Substantia nigra (tissue), 51 donors: ENCODE measurements at places on chromosomes 2 and 18.

DNA sequence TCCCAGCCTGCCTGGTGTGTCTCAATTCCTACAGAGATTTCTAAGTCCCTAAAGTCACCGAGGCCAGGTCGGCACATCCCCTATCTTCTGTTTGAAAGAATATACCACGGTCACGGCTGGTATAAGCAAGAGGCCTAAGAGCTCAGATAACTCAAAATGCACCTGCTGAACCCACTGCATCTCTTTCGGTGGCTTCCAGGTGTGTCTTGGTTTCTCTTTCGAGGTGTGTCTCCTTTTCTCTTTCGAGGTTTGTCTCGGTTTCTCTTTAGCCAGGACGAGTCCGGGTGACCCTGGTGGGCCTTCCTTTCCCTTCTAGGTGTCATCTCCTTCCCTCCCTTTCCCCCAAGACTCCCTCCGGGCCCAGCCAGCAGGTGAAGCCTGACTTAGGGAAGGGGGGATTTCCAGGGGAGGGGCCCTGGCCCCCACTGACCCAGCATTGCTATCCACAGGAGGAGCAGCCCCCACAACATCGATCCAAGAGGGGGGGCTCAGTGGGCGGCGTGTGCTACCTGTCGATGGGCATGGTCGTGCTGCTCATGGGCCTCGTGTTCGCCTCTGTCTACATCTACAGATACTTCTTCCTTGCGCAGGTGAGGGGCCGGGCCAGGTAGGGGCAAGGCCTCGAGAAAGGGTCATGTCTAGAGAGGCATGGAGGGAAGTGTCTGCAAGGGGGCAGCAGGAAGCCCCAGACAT lies 8.4 kb downstream of the ITM2C start:
- DNase-seq, result no peak

DNA sequence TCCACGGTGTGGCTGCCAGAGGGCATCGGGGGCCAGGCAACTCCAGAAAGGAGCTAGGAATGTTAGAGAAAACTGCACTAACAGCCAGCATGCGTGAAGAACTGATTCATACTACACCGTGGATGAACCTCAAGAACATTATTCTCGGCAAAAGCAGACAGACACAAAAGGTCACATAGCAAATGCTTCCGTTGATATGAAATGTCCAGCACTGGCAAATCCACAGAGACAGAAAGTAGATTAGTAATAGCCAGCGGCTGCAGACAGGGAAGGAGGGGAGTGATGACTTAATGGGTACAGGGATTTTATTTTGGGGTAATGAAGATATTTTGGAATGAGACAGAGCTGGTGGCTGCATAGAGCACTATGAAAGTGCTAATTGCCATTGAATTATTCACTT lies 37.4 kb downstream of the SCTR start:
- no peak for DNase-seq

- DNase-seq, result no peak
These were observed 54.4 kb upstream of the GRB14 start for GRCh38 chr2:164675687-164676086.

DNA sequence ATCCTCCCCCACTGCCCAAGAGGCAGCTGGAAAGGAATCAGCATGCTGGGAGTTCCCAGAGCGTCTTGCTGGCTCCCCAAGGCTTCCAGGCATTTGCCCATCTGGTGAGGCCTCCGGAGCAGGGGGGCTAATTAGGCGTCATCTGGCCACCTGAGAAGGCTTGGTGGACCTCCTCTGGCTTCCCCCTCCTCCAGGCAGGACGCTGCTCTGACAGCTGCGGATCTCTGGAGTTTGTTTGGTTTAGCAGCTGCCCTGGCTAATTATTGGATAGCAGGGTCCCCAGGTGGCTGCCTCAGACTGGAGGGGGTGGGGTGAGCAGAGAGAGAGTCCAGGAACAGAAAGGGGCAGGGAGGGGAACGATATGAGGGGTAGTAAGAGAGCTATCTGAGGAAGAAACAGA lies 425.2 kb upstream of the MEX3C start:
- DNase-seq, result no peak

DNA sequence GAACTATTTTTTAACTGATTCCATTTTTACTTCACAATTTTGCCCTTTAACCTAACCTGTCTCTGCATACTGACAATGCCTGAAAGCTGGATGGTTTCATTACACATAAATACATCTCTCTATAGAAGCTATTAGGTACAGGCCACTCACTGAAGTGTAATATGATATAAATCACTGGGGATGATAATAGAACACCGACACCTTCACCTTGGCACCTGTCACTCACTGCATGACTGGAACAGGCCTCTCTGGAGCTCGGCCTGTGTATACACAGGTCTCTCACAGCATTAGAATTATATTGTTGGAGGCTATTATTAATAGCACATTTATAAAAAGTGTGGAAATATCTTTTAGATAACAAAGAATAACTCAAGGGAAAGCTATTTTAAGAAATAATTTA lies 138.2 kb downstream of the TMEM131 start:
- no peak for DNase-seq

DNA sequence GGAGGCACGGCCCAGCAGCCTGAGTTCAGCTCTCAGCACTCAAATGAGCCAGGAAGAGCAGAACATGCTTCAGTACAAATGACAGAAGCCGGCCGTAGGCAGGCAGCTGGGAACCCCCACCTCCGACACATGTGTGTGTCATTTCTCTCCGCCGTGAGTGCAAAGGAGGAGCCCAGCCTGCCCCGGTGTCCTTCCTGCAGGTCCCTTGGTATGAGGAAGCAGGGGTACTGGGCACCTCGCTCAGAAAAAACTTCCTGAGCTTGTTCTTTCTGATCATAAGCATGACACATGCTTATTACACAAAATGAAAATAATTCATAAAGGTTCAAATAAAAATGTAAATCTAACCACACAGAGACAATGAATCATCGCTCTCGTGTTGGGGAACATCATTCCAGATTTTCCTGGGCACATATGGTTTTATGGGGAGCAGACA lies 35.3 kb downstream of the KCNF1 start:
- DNase-seq, result no peak

DNA sequence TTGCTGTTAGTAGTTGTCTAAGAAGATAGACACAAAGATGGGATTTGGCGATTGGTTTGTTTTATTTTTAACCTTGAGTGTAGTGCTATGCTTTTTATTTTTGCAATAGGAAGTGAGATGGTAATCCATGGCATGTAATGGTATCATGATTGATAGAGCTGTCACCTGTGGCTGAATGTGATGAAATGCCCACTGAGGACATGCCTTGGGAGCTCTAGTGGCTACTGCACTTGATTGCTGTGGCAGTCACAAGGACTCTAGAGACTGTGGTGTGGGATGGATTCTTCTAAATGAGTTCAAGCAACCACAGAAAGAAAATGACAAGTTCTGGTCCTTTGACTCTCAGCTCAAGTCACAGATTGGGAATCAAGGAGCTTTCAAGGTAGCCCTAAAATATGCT lies 139.4 kb downstream of the CYRIA start:
- no peak for DNase-seq

GRCh38 chr2:74383254-74383653 lies 3.1 kb upstream of the DCTN1 start:
- no peak for DNase-seq

GRCh38 chr2:178834086-178834485 lies 26.9 kb upstream of the TTN start:
- DNase-seq, result no peak

DNA sequence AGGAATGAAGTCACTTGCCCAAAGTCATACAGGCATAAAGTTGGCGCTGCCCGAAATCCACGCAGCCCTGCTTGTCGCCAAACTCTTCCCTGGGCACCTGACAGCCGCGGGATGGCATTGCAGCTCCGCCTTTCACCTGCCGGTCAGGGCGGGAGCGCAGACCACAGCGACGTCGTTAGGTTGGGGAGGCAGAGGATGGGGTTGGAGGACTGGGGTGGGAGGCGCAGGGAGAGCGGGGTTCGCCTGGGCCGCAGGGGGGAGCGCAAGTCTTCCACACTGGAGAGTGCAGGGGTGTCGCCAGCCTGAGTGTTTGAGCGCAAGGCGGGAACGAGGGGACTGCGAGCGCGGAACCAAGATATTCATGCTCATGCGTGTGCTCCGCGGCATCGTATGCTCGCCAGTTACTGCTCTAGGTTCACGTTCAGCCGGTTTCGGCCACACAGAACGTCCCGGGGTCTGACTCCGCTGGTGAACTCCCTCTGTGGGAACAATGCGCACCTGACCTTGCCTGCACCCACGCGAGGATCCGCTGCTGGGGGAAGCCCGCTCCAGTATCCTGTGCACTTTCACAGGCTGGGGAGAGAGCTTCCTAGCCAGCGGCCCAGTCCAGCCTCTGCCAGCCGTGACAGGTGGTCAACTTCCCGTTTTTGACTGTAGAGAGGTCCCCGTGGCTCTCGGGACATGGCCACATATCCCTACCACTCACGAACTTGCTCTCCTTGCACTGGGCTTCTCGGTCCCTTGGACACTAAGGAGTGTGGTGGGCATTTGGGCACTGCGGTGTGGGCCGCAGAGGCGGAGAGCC lies 767 bp upstream of the NPPC start:
- no peak for DNase-seq

DNA sequence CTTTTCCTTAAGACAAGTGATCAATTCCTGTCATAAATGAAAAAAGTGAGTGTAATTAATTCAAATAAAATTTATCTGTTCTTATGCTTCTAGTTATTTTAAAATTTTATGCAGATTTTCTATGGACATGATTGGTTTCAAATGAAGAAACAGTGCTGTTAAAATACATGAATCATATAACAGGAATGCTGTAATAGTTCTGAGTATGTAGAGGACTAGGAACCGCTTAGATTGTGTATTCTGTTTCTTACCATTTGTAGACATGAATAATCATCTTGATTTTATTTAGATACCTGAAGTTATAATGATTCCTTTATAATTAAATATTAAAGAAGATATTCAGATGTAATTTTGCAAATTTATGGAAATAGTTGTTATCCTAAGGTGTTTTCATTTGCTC lies 3.5 kb downstream of the ACTR2 start:
- DNase-seq, result no peak
